Lower leg skin (tissue), 4 donors: ENCODE measurements at places on chromosomes 13 and 19.

GRCh38 chr19:56106993-56107392 lies 14.1 kb downstream of the ZNF787 start:
- DNase-seq = no peak

GRCh38 chr13:49444524-49445395 lies 686 bp downstream of the SETDB2 start:
- no peak for DNase-seq

GRCh38 chr19:18895038-18895823 lies 727 bp downstream of the CERS1 start:
- DNase-seq = no peak

DNA sequence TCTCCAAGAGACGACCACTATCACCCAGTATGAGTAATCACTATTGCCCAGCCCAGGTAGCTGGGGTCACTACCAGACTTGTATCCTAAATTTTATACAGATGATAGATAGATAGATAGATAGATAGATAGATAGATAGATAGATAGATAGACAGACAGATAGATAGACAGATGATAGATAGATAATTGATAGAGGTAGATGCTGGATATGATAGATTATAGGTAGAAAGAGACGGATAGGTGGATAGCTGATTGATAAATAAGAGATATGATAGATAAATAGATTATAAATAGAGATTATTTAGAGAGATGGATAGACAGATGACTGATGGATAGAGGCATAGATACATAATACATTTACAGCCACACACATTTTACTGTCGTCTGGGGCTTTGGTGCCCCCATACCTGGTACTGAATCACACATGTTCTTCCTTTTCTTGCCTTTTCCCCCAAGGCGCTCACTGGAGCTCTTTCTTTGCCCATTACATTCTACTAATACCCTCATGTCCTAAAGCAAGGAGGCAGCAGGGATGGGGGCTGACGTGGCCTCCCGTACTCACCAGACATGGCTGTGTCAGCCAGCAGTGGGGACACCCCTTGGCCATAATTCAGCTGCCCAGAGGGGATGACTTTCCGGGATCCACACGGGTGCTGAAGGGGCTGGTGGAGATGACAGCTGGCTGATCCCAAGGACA lies 44.6 kb upstream of the CCNE1 start:
- DNase-seq = no peak

GRCh38 chr13:113838711-113839201 lies 25.1 kb downstream of the GAS6 start:
- no peak for DNase-seq

DNA sequence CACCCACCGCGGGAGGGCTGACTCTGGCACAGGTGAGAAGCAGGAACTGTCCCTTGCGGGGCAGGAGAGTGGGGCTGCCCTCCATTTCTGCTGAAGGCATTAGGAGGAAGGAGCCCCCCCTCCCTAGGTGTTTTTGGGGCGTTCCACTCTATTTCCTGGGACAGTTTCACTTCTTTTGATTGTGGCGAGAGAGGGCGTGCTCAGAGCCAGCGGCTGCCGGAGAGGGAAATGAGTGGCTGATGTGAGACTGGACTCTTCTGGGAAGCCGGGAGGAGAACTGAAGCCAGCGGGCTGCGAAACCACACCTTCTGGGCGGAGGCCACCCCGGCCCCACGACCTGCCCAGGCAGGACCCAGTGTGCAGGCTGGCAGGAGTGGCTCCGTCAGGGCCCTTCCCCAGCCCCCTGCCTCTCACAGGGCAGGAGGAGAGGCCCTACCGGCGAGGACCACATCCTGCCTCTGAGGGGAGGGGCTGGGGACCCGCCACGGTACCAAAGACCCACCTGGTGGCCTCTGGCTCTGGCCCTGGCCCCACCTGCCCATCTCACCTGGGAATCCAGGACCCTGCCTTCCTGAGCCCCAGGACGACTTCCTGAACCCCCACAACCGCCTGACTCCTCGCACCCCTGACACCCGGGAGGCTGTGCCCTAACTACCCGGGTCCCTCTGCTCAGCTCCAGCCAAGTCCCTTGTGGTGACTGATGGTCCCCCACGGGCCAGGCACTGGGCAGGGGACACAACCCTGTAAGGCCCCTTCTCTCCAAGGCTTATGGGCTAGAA lies 25.9 kb downstream of the MPND start:
- DNase-seq = no peak

DNA sequence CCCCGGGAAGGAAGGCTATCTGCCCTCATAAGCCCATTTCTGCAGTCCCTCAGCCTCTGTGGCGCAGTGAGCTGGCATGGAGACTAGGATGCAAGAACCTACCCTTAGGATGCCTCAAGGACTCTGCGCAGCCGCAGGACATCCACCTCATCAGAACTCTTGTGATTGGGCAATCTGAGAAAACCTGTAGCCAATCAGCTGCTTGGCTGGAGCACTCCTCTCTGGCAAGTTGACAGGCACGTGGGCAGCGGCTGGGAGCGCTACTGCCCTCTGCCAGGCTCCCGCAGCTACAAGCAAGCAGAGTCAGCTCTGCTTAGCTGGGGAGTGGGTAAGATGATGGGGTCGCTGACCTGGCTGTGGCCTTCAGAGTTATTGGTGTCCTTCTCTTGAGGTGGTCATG lies 1.5 kb upstream of the ECSIT start:
- DNase-seq = peak; percentile 50

DNA sequence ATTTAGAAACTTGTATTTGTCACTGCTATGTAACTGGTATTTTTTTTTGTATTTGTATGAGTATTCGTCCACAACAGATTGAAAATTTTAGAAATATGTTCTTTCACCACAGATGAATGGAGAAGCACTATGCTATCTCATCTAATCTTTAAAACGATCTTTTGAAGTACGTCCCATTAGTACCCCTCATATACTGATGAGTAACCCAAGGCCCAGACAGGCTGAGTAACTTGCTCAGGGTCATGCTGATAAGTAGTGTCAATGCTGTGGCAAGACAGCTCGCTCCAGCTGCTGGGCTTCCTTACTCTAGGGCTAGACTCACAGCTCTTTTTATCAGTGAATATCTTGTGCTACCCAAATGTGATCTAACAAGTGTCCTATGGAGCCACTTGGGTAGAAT lies 154.2 kb downstream of the SUCLA2 start:
- DNase-seq = no peak
